T-helper 9 cell (primary cell): ENCODE measurements at places on chromosomes 2 and 18.

- DNase-seq: no peak
These were observed 108.5 kb upstream of the CYRIA start for GRCh38 chr2:16774091-16774490.

- DNase-seq: no peak
These were observed 318.5 kb upstream of the CWC22 start for GRCh38 chr2:180325416-180326120.

DNA sequence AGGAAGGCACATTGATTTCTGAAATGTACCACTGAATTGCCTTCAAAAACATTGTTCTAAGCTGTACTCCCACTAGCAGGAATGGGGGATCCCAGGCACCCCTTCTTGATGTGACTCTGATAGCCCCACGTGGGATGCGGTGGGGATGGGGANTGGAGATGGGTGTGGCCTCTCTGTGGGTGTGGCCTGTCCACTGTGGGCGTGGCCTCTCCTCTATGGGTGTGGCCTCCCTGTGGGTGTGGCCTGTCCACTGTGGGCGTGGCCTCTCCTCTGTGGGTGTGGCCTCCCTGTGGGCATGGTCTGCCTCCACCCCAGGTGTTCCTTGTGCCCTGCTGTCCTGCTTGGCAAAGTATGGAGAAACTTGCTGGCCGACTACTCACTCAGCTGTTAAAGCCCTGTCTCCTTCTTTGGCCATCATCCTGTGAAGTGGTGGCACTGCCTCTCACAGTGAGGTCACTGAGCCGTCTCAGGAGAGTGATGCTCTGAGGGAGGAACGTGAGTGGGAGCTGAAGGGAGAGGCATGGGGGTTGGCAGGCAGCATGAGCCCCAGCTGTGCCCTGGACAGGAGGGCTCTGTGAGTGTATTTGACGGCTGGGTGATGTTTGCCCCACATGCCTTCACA lies 6.7 kb upstream of the PARD6G start:
- DNase-seq: no peak

GRCh38 chr2:8469709-8470493 lies 212.0 kb upstream of the ID2 start:
- DNase-seq: no peak

GRCh38 chr2:100948942-100949811 lies 52.9 kb upstream of the RPL31 start:
- no peak for DNase-seq

DNA sequence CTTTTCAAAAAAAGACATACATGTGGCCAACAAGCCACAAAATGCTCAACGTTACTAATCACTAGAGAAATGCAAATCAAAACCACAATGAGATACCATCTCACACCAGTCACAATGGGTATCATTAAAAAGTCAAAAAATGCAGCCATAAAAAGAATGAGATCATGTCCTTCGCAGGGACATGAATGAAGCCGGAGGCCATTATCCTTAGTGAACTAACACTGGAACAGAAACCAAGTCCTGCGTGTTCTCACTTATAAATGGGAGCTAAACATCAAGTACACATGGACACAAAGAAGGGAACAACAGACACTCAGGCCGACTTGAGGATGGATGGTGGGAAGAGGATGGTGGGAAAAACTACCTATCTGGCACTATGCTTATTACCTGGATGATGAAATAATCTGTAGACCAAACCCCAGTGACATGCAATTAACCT lies 17.8 kb upstream of the ATL2 start:
- DNase-seq: no peak

GRCh38 chr2:138421971-138422335 lies 79.6 kb upstream of the SPOPL start:
- DNase-seq: no peak

DNA sequence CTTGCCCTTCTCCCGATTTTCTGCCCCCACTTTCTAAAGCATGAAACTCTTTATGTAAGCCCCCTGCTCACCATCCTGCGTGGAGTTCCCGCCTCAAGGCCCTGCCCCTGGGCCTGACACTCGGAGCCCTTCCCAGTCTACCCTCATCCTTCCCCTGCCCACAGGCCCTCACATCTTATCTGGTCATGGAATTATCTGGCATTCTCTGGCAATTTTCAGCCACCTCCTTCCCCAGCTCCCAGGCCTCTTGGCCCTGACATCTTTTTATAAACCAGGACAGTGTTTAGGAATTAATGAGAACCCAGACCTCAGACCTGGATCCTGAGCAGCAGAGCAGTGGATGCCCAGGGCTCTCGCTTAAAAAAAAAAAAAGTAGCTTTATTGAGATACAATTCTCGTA lies 61.7 kb downstream of the BOLA3 start:
- no peak for DNase-seq

GRCh38 chr18:79632765-79633164 lies 46.8 kb upstream of the CTDP1 start:
- no peak for DNase-seq

- no peak for DNase-seq
These were observed 128.8 kb downstream of the MREG start for GRCh38 chr2:215884451-215885087.

GRCh38 chr18:51012441-51012840 lies 17.6 kb upstream of the SMAD4 start:
- no peak for DNase-seq

DNA sequence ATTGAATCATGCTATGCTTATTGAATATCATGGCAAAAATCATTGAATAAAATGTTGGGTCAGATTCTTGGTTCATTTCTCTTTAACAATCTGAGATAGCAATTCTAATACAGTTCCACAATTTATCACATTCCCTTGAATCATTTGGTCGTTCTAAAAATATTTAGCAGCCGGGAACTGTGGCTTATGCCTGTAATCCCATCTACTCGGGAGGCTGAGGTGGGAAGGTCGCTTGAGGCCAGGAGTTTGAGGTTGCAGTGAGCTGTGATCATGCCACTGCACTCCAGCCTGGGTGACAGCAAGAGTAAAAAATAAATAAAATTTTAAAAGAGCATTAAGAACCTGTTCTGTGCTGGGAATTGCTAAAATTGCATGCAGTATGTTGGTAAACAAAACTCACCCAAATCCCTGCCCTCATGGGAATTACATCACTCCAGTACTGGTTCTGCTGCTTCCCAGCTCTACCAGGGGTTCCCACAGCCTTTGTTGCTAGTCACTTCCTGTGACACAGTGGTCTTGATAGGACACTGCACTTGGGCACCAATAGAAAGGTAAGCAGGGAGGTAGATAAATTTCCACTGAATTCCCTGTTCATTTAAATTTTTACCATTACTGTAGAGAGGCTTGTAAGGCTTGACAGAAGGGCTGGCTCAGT lies 200.4 kb downstream of the CTNNA2 start:
- no peak for DNase-seq

DNA sequence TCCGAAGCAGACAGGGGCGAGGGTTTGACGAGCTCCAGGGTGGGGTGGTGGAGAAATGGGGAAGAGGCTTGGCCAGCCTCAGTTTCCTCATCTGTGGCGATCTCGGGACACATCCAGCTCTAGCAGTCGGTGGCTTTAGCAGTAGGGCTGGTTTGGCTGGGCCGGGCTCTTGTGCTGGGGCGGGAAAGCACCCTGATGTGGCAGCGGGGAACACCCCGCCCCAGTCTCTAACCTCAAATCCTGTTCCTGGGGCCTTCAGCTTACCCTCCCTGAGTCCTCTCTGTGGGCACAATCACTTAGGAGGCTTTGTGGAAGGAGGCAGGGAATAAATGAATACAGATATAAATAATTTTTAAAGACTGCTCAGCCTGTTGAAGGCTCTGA lies 26.5 kb upstream of the MCFD2 start:
- peak; percentile 72 for DNase-seq

DNA sequence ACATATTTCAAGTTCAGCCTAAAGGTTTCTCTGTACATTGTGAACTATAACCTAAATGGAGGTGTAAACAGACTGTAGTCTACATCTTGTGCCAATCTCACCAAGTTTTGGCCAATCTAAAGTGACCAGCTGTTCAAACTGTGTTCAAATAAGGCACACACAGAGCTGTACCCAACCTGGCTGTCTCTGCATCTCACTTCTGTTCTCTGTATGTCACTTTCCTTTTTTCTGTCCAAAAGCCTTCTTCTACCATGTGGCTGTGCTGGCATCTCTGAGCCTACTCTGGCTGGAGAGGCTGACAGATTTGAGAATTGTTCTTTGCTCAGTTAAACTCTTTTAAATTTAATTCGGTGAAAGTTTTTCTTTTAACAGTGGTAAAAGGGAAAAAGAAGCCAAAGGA lies 817.9 kb downstream of the SOCS6 start:
- DNase-seq: no peak

DNA sequence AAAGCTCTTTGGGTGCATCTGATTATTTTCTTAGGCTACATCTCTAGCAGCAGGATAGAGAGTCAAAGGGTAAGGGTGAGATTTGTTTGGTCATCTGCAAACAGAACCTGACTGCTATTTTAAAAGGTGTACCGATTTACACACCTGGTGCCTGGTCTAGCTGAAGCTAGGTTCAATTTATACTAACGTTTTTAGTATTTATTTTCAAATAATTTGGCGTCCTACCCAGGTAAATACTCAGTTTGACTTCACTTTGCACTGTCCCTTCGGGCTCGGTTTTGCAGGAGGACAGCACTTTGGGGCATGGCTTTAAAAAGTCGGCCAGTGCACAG lies 683 bp downstream of the PTRHD1 start:
- no peak for DNase-seq

DNA sequence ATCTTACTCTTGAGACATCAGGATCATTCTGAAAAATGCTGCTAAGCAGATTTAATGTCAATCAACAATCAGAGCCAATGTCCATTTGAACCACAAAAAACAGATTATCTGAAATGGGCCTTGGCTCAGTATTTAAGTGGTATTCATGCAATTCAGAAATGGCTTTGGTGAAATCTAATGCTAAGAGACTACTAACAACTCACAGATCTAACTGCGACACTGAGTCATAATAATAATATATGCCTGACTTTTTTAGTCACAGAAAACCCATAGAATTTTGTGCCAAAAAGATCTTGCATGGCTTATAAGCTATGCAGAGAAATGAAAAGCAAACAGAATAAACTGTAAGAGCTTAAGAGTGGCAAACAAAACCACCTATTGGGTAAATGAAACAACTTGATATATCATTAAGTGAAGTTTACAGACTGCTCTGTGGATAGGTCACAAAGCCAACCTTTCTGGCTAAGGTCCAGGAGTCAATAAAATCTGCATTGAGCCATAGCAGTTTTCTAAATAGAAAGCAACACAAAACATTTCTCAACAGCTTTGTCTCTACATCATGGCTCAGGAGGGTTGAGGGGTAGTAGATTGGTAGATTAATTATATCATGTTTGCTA lies 234.3 kb downstream of the LRATD1 start:
- DNase-seq: no peak

DNA sequence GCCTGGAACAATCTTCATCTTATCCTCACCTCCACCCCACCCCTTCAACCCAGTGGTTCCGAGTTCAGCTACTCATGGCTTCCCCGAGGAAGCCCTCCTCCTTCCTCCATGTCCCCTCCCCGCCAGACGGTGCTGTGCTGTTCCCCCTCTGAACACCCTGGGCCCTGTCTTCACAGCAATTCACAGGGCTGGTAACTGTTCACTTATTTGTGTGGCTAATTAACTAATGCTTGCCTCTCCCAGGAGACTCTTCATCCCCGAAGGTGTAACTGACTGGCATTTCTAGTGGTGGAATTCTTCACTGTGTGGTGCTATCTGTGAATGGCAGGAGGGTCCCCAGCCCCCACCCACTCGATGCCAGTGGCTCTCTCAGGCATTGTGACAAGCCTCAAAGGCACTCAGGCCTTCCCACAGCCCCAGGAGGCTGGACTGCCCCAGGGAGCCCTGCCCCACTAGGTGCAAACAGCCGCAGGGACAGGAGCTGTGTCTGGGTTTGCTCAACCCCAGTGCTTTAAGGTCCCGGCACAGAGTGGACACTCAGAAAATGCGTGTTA lies 133.7 kb upstream of the ID2 start:
- DNase-seq: no peak

GRCh38 chr2:237631801-237632585 lies 4.6 kb downstream of the LRRFIP1 start:
- no peak for DNase-seq
